ENCODE measurements at places on chromosomes 13 and 19. TPM values are rescaled to one million over a fixed set of nuclear protein-coding genes. Genes with fewer than 3 reads are reported as not detected.

DNA sequence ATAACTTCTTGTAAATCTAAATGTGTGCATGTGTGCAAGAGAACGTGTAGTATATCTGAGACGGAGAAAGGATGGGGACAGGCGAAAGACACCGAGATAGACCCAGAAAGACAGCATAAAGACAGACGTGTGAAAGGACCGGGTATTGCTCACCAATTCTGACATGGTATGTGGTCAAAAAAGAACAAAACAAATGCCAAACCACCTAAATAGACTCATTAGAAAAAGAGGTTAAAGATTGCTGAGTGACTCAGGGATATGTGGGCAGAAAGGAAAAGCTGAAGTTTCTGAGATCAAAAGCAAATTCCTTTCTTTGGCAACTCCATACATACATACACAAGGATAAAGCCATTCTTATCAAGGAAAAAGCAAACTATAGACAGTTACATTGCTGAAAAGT, 179.7 kb upstream of the TSC22D1 start:
- H3K4me3 ChIP-seq, result no peak overlapping the region
- H3K27me3 ChIP-seq, result no peaks in the 10 kb centered on the region
- H3K36me3 ChIP-seq, result no peaks in the 10 kb centered on the region
- H3K4me1 ChIP-seq, result no peaks in the 10 kb centered on the region
- no peak for DNase-seq

DNA sequence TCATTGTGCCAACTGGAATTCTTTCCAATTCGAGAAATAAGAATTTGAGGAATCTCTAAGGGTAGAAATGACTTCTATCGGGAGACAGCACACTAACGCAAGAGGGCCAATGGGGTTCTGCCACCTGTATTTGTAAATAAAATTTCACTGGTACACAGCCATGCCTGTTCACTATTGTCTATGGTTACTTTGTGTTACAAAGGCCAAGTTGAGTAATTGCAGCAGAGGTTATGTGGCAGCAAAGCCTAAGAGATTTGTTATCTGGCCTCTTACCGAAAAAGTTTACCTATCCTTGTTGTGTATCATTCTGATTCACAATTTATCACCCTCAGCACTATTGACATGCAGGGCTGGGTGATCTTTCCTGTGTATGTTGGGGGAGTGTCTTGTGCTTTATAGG, 278.0 kb downstream of the KLF5 start:
- H3K27ac ChIP-seq, result no peak overlapping the region
- peaks cover 3% of the 10 kb centered on the region for H3K27me3 ChIP-seq
- no peak overlapping the region for H3K4me3 ChIP-seq
- H3K4me1 ChIP-seq, result no peaks in the 10 kb centered on the region
- H3K36me3 ChIP-seq, result no peaks in the 10 kb centered on the region

- H3K27ac ChIP-seq, result no peak overlapping the region
- no peaks in the 10 kb centered on the region for H3K36me3 ChIP-seq
- DNase-seq, result no peak
- H3K4me3 ChIP-seq, result no peak overlapping the region
- no peaks in the 10 kb centered on the region for H3K4me1 ChIP-seq
These were observed 386.6 kb downstream of the PCDH20 start for GRCh38 chr13:61029064-61029463.

GRCh38 chr19:8081569-8082550, 29.3 kb downstream of the CCL25 start:
- no peak for DNase-seq
- H3K36me3 ChIP-seq, result no peaks in the 10 kb centered on the region
- H3K27ac ChIP-seq, result no peak overlapping the region
- no peaks in the 10 kb centered on the region for H3K4me1 ChIP-seq

- DNase-seq, result no peak
- H3K4me1 ChIP-seq, result no peaks in the 10 kb centered on the region
- H3K27me3 ChIP-seq, result no peaks in the 10 kb centered on the region
- H3K4me3 ChIP-seq, result no peak overlapping the region
- H3K36me3 ChIP-seq, result no peaks in the 10 kb centered on the region
These were observed 26.8 kb downstream of the PEX11G start for GRCh38 chr19:7461841-7462629.

GRCh38 chr19:16293118-16294091, 31.2 kb upstream of the KLF2 start:
- no peaks in the 10 kb centered on the region for H3K36me3 ChIP-seq
- no peaks in the 10 kb centered on the region for H3K27me3 ChIP-seq
- DNase-seq, result peak; percentile 96
- peaks cover 11% of the 10 kb centered on the region for H3K4me1 ChIP-seq
- no peak overlapping the region for H3K4me3 ChIP-seq

- H3K4me3 ChIP-seq, result no peak overlapping the region
- no peaks in the 10 kb centered on the region for H3K36me3 ChIP-seq
- DNase-seq, result no peak
- H3K27me3 ChIP-seq, result no peaks in the 10 kb centered on the region
- no peak overlapping the region for H3K27ac ChIP-seq
These were observed 432.5 kb downstream of the FGF9 start for GRCh38 chr13:22103046-22104027.

GRCh38 chr19:45175515-45176345, 2.3 kb downstream of the TRAPPC6A start:
- H3K4me3 ChIP-seq, result no peak overlapping the region
- H3K27ac ChIP-seq, result no peak overlapping the region
- H3K36me3 ChIP-seq, result no peaks in the 10 kb centered on the region
- no peak for DNase-seq

DNA sequence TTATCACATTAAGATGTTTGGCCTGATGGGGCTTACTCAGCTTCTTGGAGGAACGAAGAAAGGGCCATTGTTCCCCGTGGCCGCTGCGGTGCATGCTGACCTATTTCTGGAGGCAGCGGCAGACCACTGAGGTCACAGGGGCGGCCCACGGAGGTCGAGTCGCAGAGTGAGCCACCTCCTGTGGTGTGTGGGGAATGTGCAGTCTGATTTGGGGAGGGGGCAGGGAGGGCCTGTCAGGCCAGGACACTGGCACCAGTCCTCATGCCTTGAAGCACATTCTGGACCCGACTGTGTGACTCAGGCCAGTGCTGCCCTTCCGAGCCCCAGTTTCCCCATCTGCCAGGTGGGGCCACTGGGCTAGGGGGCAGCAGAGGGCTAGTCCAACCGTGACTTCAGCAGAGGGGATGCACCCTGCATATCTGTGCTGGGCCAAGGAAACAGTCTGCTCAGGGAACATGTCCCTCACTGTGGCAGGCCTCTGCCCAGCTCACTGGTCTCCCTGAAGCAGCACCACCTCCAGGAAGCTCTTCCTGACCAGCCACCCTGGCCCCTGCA, 6.3 kb downstream of the SLC7A10 start:
- H3K36me3 ChIP-seq, result no peaks in the 10 kb centered on the region
- H3K4me3 ChIP-seq, result no peak overlapping the region
- DNase-seq, result no peak
- no peaks in the 10 kb centered on the region for H3K27me3 ChIP-seq
- no peak overlapping the region for H3K27ac ChIP-seq
- no peaks in the 10 kb centered on the region for H3K4me1 ChIP-seq

DNA sequence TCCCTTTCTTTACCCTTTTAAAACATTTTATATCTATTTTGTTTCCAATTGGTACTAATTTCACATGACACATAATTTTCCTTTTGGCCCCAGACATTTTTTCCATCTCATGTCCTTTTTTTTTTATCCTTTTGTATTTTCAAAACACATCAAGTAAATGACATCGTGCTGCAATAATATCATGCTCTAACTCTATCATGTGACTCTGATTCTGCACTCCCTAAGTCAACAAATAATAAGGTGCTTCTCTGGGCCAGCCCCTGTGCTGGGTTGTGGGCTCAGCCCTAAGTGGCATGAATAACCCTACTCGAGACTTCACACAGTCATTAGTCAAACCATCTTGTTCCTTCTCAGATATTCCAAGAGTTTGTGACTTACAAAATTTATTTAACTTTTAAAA, 21.7 kb downstream of the NALCN start:
- no peak overlapping the region for H3K4me3 ChIP-seq
- no peak for DNase-seq
- H3K4me1 ChIP-seq, result no peaks in the 10 kb centered on the region
- H3K27ac ChIP-seq, result no peak overlapping the region
- no peaks in the 10 kb centered on the region for H3K36me3 ChIP-seq

DNA sequence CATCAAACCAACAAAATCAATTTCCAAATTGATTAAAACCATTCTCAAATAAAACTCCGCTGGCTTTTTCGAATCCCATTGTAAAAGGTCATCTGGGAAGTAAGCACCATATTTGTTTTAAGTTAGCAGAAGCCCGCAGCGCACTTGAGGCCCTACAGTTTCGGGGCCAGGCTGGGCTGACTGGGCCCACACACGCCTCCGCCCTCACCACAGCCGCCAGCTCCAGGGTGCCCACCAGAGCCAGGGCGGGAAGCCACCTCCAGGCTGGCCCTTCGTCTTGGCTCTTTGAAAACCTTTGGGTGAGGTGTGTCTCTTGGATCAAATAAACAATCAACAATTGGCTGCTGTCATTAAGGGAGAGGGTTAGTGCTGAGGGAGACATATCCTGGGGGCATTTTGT, 133.3 kb downstream of the SOX1 start:
- no peak overlapping the region for H3K27ac ChIP-seq
- no peaks in the 10 kb centered on the region for H3K27me3 ChIP-seq
- no peak for DNase-seq

GRCh38 chr19:34044021-34044420, 128.3 kb upstream of the LSM14A start:
- no peaks in the 10 kb centered on the region for H3K4me1 ChIP-seq
- no peak overlapping the region for H3K27ac ChIP-seq
- H3K4me3 ChIP-seq, result no peak overlapping the region
- H3K36me3 ChIP-seq, result no peaks in the 10 kb centered on the region
- DNase-seq, result no peak

DNA sequence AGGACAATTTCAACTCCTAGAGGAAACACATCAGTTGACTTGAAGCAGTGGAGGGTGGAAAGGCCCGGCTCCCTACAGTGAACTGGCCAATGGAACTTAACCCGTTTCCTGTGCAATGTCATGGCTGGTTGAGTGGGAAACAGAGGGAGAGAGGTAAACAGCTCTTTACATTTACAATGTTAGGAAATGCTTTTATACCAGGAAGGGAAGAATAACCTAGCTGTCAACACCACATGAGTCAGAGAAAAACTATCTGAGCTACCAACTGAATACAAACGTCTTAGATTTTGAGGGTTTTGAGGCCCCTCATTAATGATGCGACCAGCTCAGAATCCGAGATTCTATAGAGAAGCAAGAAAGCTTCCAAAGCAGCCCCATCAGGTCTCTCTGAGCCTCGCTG, 36.7 kb downstream of the CARD8 start:
- H3K27me3 ChIP-seq, result no peaks in the 10 kb centered on the region
- H3K27ac ChIP-seq, result no peak overlapping the region
- no peak for DNase-seq
- no peaks in the 10 kb centered on the region for H3K36me3 ChIP-seq
- H3K4me1 ChIP-seq, result no peaks in the 10 kb centered on the region
- no peak overlapping the region for H3K4me3 ChIP-seq

DNA sequence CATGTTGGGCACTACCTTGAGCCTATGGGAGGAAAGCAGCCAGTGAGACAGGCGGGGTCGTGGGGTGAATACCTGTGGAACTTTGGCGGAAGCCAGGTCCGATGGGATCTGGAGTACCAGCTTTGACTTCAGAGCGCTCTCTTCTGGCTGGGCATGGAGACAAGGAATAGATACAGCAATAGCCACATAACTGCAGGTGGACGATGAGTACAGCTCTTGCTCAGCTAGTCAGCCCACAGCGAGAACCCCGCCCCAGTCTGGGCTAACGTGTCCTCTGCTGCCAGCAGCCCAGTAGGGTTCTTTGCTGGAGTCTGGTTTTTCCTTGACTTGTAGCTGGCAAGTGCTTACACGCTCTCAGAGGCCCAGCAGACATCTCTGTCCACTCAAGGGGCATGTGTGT, 83.4 kb downstream of the SIPA1L3 start:
- no peak overlapping the region for H3K4me3 ChIP-seq
- H3K4me1 ChIP-seq, result no peaks in the 10 kb centered on the region
- H3K36me3 ChIP-seq, result no peaks in the 10 kb centered on the region
- DNase-seq, result no peak

DNA sequence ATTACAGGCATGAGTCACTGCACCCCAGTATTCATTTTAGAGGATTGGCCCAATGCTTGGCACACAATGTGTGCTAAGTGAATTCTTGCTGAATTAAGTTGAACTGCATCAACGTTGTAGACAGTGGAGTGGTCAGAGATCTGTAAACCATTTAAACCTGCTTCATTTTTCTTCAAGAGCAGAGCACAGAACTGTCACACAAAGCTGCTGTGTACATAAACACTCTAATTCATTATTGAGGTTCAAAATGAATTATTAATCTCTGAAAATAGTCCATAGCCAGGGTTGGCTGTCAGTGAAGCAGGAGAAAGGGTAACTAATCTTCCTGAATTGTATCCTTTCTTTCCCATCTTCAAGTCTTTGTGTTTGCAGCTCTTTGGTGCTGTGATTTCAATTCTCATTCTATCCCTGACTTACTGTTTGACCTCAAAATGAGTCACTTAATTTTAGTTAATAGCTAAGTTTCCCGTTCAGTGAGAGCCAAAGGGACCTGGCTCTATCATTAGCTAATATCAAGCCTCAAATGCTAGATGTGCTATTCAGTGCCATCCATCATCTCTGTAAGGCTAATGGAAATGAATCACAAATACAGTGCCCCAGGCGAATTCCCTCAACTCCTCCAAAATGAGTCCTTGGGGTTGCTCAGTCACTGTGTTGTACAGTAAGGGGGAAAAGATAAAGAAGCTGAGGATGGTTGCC, 77.0 kb upstream of the TSC22D1 start:
- no peak overlapping the region for H3K4me3 ChIP-seq
- H3K4me1 ChIP-seq, result no peaks in the 10 kb centered on the region
- H3K27me3 ChIP-seq, result no peaks in the 10 kb centered on the region
- no peak for DNase-seq
- H3K36me3 ChIP-seq, result no peaks in the 10 kb centered on the region
- H3K27ac ChIP-seq, result no peak overlapping the region

DNA sequence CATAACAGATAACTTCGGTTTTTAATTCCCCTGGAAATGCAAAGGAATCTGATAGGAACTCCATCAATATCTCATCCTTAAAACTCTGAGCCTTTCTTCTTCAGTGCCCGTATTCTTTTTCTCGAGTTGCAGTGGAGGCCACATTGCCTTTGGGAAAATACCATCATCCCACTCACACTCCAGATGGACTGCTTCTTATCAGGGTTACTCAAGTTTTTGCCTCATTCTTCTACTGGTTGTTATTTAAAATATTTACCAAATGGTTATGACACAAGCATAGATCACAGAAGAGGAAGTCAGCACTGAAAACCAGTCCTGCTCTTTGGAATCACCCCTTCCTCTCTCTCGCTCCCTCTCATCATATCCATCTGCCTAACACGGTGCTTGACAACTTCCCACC, 1020.5 kb upstream of the SLC10A2 start:
- no peak for DNase-seq
- H3K4me1 ChIP-seq, result no peaks in the 10 kb centered on the region

FCER2 gene
- total RNA-seq, result not detected

KLK2 gene
- total RNA-seq, result not detected

SIGLEC12 gene
- total RNA-seq, result not detected

RASGRP4 gene
- 0.48 TPM for total RNA-seq

CNFN gene
- total RNA-seq, result not detected

DAZAP1 gene
- total RNA-seq, result 113 TPM

SOHLH2 gene
- total RNA-seq, result not detected

TTC9B gene
- not detected for total RNA-seq

UBL3 gene
- 36.6 TPM for total RNA-seq

ZNF835 gene
- 13.3 TPM for total RNA-seq

POSTN gene
- total RNA-seq, result 6.1 TPM

RFXANK gene
- 65.4 TPM for total RNA-seq

RXFP2 gene
- total RNA-seq, result 0.34 TPM

DNAAF3 gene
- total RNA-seq, result 1.0 TPM

CYP2A7 gene
- total RNA-seq, result 1.6 TPM

PTGER1 gene
- not detected for total RNA-seq
